Uterus (tissue), 4 donors: ENCODE measurements at places on chromosomes 13 and 19.

DNA sequence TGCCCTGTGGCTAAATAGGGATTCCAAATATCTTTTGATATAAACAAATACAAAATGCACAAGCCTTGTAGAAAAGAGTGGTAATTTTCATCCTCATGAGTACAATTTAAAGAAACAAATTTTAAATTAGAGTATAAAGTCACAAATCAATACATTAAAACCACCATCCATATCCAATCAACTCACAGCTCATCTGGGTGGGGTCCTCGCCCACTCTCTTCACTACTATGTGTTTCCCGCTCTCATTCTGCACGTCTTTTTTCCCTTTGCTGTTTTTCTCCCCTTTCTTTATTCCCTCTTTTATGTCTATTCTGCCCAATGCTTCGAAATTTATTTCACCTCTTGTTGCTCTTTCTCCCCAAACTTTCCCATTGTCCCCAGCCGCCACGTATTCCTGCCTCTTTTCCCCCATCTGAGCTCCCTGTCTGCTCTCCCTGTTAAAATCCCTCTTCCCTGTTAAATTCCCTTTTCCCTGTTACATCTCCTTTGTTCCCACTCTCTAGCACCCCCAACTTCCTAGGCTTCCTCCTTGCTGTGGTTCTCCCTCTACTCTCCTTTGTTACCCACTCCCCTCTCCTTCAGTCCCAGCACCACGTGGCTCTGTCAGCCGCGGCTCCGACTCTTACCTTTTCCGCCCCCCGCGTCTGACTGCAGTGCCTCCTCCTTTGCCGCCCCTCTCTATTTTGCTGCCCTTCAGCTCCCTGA lies 1.3 kb downstream of the ZNF616 start:
- peak; percentile 16 for DNase-seq

DNA sequence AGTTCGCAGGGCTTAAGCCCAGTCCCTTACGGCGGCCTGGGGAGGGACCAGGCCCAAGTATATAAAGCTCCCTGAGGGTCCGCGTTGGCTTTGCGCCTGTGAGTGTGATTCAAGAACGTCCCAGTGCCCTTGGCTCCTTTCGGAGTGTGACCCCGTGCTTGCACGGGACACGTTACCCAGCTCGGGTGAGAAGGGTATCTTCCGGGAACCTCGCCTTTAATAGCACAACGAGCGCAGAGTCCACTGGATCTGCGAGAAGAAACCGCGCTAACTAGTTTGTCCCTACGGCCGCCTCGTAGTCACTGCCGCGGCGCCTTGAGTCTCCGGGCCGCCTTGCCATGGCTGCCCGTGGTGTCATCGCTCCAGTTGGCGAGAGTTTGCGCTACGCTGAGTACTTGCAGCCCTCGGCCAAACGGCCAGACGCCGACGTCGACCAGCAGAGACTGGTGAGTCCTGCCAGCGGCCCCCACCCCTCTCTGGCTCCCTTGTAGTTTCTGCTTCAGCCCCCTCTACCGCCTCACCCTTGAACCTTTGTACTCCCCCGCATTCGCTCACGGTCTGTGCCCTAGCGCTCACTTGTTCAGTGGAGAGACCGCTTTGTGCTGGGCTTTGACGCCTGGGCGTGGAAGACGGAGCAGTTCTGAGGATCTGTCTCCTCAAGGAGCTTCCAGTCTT lies at the start of gene DNAJC15:
Gene DNAJC15, plus strand, starts transcription at position 298 of the 675 bp plus-strand sequence. Its CDS starts 41 bp downstream, at position 339.
- DNase-seq: peak; percentile 68

DNA sequence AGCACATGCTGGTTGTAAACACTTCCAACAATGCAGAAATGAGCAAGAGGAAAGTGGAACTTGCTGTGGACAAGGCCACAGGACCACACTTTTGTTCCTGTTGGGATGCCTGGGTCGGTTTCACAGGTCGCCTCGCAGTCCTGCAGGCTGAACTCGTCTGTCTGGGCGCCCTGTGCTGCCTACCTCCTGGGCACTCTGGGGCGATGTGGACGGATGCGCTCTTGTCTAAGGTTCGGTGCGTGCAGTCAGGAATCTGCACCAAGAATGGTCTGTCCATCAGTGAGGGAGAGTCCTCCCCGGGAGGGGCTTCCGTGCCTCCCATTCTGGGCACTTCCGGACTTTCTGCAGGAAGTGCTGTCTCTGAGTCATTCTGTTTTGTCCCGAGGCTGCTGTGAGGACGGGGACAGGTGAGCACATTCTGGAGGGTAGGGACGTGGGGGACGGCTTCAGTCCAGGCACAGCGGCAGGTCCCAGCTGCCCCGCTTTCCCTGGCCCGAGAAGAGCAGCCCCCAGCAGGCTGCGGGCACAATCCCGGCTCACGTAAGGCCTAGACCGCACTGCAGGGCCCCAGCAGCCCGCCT lies 24.1 kb upstream of the SLITRK1 start:
- DNase-seq: no peak

- DNase-seq: peak; percentile 84
These were observed 62.6 kb downstream of the KDM4B start for GRCh38 chr19:5031231-5032100.

- no peak for DNase-seq
These were observed 37.6 kb downstream of the POLR1D start for GRCh38 chr13:27659145-27659865.

GRCh38 chr13:50133358-50133953 lies 118.2 kb downstream of the KCNRG start:
- DNase-seq: no peak

GRCh38 chr19:56111601-56112312 lies 9.3 kb downstream of the ZNF787 start:
- DNase-seq: no peak

DNA sequence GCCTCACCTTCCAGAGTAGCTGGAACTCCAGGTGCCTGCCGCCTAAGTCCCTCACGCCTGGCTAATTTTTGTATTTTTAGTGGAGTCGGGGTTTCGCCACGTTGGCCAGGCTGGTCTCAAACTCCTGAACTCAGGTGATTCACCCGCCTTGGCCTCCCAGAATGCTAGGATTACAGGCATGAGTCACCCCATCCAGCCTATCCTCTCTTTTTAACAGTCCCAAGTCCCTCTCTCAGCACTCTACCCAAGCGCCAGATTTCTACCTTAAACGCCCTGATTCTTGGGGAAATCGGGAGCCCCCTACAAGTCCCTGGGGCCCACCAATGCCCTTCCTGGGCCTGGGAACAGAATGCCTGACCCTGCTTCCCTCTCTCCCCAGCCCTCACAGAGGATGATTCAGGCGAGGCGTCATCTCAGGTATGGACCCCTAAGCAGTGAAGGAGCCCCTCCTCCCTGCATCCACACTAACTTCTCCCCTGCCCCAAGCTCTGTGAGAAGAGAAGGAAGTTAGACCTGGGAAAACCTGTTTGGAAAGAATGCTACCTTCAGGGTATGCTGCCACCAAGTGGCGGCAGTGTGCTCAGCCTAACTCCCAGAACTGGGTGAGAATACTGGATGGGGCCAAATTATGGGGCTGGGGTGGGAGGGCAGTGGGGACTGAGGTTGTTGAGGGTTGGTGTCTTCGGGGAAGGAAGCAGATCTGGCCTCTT lies 20.8 kb upstream of the EBI3 start:
- DNase-seq: no peak

- no peak for DNase-seq
These were observed 567.7 kb downstream of the GPC6 start for GRCh38 chr13:93794197-93794885.

GRCh38 chr13:83980331-83980730 lies 98.1 kb upstream of the SLITRK1 start:
- no peak for DNase-seq

GRCh38 chr13:41582027-41582463 lies 124.7 kb downstream of the RGCC start:
- DNase-seq: no peak

DNA sequence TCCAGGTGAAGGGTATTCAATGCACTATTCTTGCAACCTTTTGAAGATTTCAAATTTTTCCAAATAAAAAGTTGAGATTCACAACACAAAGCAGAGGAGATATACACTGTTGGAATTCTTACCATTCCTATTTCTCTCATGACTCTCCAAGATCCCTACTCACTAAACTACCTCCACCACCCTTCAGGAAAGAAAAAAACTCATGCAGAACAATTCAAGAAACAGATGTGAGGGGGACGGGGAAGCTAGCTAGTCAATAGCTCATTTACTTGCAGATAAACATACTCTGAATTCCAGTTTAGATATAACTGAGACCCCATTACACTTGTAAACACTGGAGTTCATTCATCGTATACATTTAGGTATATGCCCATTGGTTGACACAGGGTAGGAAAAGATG lies 90.0 kb upstream of the SERP2 start:
- no peak for DNase-seq

DNA sequence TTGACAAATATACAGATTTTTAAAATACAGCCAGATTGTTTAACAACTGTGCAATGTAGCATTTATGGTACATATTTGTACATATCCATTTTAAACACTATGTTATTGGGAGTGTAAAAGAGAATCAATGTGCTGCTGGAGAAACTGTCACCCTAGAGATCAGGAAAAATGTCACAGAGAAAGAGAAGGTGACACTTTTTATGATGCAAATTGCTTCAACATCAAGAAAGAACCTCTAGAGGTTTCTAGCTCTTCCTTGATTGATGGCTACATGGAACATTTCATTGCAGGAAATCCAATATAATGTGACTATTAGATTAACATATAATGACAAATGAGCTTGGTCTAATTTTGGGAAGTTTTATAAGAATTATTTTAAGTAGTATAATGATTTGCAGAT lies 1491.2 kb upstream of the PCDH20 start:
- DNase-seq: no peak

- DNase-seq: no peak
These were observed 182.1 kb downstream of the POSTN start for GRCh38 chr13:37416291-37417059.

GRCh38 chr13:70755456-70755855 lies 647.2 kb upstream of the KLHL1 start:
- DNase-seq: no peak

GRCh38 chr13:76226941-76227340 lies 590.8 kb downstream of the LMO7 start:
- no peak for DNase-seq

GRCh38 chr19:45657520-45658167 lies 10.4 kb upstream of the GIPR start:
- no peak for DNase-seq

DNA sequence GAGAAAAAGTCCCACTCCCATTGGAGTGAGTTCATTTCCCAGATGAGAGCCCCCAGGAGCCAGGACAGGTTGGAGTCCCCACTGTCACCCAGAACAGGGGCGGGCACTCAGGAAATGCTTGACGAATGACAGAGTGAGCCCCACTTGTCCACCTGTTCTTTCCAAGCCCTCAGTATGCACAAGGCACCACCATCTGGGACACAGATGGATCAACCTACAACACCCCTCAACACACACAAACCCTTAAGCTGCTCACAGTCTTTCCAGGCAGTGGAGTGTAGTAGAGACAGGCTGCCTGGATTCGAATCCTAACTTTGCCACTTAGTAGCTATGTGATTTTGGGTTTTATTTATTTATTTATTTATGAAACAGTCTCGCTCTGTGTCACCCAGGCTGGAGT lies 8.0 kb downstream of the ARHGEF1 start:
- no peak for DNase-seq

DNA sequence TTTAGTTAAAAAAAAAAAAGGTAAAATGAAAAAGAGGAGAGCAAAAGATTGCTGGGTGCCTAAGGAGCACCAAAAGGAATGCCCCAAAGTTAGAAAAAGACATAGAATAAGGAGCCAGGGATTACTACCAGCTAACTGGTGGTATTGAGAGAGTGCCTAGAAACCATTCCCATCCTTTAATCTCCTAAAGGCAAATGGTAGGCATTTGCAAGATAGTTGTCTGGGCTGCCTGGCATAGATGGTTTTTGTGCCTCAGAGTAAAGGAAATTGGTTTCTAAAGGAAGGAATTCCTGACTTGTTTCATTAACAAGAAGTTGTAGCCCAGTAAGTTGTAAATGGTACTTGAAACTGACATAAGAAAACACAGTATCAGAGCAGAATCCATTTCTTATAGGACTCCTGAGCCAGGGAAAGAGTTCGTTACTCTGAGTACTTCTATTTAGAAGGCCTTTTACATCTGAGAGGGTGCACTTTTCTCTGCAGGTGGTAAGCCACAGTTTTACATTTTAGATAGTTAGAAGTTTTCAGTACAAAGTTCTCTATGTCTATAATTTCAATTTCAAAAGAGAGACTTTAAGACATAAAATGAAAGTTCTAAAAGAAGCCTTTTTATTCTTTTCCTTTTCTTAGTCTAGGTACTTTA lies 92.6 kb downstream of the OLFM4 start:
- no peak for DNase-seq

DNA sequence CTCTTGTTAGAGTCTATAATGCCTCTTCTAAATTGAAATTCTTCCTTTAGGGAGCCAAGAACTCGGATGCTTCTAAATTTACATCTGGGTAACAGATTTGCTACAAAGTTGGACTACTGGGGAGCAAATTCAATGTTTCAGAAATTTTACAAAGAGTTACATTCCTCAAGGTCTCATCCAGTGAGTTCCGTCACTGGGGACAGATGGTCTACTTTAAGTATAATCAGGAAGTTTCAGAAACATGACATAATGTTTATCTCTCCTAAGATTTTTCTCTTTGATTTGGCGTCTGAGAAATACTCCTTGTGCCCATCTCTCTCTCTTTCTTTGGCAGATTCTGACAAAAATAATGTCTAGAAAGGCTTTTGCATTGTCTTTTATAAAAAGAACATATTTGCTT lies 81.5 kb upstream of the MBNL2 start:
- no peak for DNase-seq

DNA sequence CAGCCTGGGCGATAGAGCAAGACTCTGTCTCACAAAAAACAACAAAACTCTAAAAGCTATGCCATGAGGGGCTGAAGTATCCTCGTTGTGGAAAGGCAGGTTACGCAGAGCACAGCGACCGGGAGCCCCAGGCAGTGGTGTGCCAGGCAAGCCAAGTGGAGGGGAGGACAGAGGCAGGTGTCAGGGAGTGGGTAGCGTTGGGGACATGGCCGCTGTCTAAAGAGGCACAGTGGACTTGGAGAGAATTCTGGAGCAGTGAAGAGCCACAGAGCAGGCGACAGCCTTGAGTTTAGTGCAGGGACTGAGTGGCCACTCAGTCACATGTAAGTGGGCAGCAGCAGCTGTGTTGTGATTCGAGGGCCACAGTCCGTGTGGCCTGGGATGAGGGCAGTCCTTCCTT lies 541.7 kb downstream of the FGF9 start:
- no peak for DNase-seq

DNA sequence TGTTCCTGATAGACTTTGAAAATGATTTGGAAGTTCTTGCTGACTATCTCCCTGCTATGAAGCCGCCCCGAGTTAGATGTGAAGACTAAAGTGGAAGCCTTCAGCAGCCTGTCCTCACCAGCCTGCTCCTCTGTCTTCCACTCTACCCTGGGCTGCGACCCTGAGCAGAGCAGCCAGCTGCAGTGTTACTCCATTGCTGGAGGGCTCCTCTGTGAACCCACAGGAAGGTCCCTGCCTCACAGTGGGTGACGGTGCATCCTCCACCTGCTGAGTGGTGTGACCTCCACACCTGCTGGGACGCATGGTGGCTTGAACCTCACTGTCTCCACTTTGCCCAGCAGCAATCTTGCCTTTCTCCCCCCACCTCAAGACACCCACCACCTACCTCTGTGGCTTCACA lies 116.4 kb downstream of the IRS2 start:
- no peak for DNase-seq

GRCh38 chr19:57583104-57583520 lies 833 bp upstream of the ZIK1 start:
- DNase-seq: no peak
